ENCODE measurements at places on chromosomes 5 and 9.

DNA sequence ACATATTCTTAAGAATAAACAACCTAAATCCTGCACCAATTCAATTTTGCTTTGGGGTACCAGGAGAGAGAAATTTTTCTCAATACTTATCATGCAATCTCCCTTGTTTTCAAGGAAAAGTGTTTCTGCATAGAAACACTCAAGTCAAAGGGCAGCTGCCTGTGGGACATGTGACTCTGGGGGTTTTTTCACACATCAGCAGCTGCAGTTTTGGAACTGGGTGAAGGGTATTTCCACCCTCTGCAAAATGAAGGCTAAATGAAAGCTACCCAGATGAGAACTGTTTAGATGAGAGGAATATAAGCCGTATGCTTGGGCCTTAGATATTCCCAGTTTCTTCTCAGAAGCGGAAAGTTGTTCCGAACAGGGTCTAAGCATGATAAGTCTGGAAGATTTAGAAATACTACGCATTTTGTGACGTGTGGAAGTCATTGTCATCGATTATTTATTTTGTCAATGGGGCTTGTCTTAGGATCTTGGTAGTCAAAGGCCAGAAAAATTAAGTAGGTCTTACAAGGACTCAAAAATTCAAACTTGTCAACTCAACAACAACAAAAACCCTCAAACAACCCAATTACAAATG lies 64.3 kb upstream of the BOD1 start:
- DNase-seq: no peak

- no peak for DNase-seq
Measured at GRCh38 chr5:98755406-98755805, 18.1 kb upstream of the RGMB start.

DNA sequence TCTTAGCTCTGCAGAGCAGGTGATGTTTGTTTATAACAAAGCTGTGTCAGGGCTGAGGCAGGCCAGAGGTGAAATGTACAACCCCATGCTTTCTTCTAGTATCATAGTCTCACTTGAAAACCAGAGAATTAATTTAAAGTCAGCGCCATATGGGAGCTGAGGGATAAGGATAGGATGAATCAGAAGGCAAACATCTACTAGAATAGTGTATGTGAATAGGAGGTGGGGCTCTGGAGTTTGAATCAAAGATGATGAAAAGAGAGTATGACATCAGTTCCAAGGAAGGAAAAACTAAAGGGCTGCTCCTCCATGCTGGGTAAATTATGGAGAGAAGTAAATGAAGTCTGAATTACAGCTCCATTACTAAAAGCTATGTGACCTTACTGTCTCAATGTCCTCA lies 441.5 kb downstream of the RASEF start:
- DNase-seq: no peak

GRCh38 chr9:71146511-71146910 lies 25.1 kb upstream of the TRPM3 start:
- DNase-seq: no peak

GRCh38 chr9:114691046-114691955 lies 9.3 kb upstream of the TEX48 start:
- peak; percentile 81 for DNase-seq

- no peak for DNase-seq
Measured at GRCh38 chr5:177569894-177570293, 15.5 kb upstream of the FAM193B start.

DNA sequence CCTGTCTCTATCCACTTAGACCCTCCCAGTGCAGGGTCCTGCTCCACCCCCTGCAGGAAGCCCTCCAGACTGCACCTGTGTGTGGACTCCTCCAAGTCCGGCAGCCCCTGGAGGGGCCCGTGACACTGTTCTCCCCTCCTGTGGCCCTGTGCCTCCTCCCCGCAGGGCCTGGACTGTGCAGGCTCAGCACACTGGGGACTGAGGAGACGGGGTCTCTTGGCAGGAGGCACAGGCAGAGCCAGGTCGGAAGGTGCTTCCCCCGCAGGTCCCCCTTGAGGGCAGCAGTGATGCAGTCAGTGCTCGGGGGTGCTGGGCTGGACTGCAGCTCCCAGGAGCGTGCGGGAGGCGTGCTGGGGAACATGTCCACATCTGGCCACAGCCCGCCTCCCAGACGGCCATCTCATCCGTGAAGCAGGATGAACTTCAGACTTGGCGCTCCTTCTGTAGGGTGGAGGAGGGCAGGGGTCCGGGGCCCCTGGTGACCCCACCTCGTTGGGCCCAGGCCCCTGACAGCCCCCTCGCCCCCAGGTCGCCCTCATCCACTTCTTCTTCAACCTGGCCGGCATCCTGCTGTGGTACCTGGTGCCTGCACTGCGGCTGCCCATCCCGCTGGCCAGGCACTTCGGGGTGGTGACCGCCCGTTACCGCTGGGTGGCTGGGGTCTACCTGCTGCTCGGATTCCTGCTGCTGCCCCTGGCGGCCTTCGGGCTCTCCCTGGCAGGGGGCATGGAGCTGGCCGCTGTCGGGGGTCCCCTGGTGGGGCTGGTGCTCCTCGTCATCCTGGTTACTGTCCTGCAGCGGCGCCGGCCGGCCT lies 4.9 kb downstream of the SLC34A3 start:
- DNase-seq: no peak

DNA sequence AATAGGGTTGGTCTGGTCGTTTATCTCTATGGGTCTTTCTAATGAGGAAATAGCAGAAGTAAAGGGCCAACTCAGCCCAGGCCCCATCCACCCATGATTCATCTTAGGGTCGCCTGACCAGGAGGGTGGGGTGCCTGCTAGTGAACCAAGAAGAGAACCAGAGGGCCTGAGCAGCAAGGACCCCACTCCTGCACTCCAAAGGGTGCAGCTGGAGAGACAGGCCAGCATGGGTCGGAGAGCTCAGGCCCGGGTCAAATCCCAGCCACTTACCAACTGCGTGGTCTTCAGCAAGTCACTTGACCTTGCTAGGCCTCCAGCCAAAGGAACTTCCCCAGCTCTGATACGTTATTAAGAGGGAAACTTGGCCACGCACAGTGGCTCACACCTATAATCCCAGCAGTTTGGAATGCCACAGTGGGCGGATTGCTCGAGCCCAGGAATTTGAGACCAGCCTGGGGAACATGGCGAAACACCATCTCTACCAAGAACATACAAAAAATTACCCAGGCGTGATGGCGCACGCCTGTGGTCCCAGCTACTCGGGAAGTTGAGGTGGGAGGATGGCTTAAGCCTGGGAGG lies 4.3 kb downstream of the BBLN start:
- no peak for DNase-seq

DNA sequence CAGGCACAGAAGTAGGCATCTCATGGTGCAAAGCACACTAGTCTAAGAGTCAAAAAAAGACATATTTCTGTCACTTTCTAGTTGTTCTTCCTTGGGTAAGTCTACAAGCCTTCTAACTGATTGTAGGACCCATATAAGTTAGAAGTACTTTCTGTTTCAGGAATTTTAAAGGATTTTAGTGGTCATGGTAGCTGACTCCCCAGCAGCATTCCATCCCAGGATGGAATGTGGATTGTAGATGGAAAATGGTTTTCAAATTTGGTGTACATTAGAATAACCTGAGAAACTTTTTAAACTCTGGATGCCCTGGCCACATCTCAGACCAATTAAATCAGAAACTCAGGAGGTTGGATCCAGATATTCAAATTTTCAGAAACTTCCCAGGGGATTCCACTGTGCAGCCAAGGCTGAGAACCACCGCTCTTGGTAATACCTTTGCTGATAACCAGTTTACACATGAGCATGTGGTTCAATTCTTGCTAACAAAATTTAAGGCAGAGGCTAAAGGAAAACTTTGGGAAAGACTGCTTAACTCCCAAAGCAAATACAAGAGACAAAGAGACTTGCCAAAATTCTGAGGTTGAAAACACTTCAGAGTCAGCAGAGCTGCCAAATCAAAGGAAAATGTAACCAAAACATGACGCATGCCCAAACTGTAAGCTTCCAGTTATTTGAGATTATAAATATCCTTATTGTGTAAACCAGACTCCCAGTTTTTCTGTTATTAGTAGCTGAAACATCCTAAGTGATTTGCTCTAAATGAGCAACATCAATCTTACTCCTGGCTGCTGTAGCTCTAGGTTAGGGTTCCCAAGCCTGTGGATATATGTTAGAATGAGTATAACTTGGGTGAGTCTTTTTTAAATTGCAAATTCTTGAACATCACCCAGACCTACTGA lies 145.4 kb upstream of the MTAP start:
- DNase-seq: peak; percentile 50

- DNase-seq: no peak
Measured at GRCh38 chr5:134122530-134122929, 8.0 kb downstream of the TCF7 start.

GRCh38 chr9:8863069-8863468 lies 1063.5 kb upstream of the DMAC1 start:
- no peak for DNase-seq

- no peak for DNase-seq
Measured at GRCh38 chr9:22405869-22406659, 40.6 kb upstream of the DMRTA1 start.

DNA sequence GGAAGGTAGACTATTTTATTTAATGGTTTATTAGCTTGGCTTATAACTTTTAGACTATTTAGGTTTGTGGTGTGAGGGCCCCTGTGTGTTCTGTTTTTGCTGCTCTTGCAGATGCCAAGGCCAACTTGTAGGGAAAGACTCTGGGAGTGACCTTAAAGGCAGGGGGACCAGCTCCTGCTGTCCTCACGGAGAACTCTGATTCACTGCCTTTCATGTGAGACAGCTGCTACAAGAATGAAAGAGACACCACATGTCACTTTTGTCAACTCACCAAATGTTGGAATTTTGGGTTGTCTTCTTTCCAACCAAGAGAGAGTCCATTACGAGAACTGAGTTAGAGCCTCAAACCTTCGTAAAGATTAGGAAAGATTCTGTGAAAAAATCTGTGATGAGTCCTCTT lies 258.3 kb upstream of the ADAMTSL1 start:
- no peak for DNase-seq

Data from fibroblast of skin of left biceps (primary cell).